ENCODE measurements at places on chromosomes 4 and X.

- DNase-seq, result no peak
These were observed 86.1 kb downstream of the SYNPO2 start for GRCh38 chr4:118974758-118975157.

DNA sequence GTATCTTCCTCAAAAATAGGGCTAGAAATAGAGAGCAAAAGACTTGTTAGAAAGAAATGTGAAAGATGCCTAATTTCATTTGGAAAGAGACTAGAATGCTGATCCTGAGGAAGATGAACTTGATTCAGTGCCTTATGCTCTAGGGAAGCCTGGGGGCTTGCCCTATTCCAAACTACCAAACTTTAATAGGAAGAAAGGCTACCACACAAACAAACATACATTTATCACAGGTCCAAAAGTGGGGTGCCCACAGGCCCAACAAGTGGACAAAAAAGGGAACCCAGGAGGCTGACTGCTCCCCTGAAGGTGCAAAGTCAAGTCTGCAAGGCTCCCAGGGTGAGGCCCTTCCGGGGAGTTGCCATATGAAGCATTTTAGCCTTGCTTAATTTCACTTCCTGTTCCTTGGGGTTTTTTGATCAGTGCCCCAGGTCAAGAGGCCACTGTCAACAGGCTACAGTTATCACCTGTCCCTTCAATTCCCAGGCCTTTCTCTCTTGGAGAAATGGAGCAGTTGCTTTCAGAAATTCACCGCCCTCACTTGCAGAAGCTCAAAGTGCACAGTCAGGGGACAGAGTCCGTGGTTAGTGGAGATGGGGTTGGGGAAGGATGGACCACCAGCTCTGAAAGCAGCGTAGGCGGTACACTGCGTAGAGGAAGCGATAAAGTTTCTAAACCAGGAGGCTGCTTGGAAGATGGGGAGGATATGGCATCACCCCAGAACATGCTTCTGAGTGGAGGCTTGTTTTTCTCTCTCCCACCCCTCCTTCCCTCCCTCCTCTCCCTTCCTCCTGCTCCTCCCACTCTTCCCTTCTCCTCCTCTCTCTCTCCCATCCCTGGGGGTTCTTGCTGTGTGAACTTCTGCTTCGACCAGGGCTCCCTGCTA lies 36.4 kb downstream of the TMEM154 start:
- no peak for DNase-seq

- DNase-seq, result no peak
These were observed 2.9 kb downstream of the LETM1 start for GRCh38 chr4:1852904-1853623.

DNA sequence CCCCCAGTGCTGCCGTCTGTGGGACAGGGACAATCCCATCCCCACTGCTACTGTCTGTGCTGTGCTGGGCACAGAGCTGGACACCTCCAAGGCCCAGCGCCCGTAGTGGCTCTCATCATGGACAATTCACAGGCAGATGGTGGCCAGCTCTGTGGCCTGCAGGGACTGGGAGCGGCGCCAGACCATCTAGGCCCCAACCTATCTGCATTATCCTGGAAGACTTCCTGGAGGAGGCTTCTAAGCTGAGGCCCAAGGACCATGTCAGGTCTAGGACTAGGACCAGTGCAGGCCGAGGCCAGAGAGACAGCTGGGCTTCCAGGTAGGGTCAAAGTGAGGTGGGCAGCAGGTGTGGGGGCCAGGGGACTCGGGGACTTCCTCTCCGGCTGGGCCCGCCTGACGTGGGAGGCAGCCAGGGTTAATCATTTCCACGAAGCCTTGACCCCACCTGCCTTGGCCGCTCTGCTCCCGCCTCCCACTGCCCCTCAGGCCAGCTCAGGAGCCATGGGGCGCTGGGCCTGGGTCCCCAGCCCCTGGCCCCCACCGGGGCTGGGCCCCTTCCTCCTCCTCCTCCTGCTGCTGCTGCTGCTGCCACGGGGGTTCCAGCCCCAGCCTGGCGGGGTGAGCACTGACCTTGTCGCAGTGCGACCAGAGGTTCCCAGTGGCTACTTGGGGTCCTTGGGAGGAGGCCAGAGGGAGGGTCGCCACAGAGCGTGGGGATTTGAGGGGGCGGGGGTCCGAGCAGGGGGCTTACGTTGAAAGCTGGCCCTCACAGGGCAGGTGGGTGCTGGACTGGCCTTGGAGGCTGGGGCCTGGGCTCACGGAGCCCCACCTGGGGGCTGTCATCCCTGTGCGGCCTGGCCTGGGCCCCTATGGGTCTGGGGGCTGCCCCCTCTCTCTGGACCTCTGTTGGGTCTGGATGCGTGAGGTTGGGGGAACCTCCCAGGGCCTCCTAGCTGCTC lies at the start of gene HGFAC:
Gene HGFAC, plus strand, starts transcription at position 468 of the 959 bp plus-strand sequence. Its CDS starts 34 bp downstream, at position 502.
- no peak for DNase-seq

DNA sequence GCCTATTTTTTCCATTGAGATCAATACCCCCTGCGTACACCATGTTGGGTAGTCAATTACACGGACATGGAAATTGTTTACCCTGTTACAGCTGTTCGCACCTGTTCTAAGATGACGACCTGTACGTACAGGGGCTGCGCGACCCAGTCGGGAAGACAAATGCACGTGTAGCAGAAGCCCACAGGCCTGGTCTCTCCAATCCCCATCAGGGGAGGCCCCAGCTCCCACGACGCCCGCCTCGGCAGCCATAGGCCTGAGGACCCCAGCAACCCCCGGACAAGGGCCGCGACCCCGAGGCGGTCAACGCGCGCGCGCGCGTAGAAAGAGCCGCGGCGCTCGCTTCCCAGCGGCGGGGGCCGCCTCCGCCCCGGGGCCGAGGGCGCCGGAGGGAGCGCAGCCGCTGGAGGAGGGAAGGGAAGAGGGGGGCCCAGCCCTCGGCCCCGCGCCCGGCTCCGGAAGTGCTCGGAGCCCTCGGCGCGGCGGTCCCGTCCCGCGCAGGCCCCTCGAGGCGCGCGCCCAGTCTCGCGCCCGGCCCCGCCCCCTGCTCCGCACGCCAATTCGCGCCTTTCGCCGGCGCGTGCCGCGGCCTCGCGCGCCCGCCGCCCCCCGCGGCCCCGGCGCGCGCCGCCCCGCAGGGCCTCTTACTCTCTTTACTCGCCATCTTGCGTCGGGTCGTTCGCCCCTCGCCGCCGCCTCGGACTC lies 618 bp downstream of the RBBP7 start:
- DNase-seq, result peak; percentile 21

DNA sequence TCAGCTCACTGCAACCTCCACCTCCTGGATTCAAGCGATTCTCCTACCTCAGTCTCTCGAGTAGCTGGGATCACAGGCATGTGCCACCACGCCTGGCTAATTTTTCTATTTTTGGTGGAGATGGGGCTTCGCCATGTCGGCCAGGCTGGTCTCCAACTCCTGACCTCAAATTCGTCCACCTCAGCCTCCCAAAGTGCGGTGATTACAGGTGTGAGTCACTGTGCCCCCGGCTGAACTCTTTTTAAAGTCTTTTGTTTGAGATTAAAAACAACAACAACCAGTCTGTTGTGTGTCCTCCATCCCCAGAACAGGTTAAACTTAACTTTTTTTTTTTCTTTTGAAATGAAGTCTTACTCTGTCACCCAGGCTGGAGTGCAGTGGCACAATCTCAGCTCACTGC lies 36.3 kb upstream of the RBPJ start:
- no peak for DNase-seq

DNA sequence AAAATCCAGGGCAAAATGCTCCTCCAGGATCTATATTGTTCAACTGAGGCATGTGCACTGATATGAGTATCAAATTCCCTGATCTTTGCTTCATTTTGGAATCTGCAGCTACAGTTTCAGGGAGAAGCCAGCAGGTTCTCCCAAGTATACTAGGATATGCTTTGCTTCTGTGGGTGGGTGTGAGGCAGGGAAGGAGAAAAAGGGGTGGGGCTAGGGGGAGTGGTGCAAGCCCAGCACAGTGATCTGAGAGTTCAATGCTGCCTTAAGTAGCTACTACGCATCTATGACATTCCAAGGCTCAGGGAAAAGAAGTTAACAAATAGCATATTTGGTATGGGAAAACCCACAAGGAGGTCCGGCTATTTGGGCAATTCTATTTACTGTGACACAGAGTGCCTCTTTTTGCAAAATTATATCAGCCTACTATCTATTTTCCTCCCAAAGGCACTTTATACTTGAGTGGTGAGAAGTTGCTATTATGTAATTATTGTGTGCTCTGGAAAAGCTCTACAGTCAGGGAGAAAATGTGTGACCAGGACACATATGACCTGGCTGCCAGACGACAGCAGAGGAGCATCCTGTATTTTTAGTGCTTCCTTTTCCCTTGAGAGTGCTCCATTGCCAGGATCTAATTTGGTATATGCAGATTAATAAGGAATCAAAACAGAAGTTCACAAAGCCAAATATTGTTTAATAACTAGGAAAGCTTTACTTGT lies 162.0 kb downstream of the RNF150 start:
- no peak for DNase-seq

GRCh38 chr4:99054428-99054994 lies 34.1 kb downstream of the ADH5 start:
- DNase-seq, result no peak

GRCh38 chr4:32142075-32142474 lies 1421.9 kb downstream of the PCDH7 start:
- DNase-seq, result no peak

GRCh38 chr4:37603070-37603468 lies 83.1 kb downstream of the RELL1 start:
- DNase-seq, result peak; percentile 59

- DNase-seq, result no peak
These were observed 5.8 kb downstream of the FOXP3 start for GRCh38 chrX:49258749-49259124.

DNA sequence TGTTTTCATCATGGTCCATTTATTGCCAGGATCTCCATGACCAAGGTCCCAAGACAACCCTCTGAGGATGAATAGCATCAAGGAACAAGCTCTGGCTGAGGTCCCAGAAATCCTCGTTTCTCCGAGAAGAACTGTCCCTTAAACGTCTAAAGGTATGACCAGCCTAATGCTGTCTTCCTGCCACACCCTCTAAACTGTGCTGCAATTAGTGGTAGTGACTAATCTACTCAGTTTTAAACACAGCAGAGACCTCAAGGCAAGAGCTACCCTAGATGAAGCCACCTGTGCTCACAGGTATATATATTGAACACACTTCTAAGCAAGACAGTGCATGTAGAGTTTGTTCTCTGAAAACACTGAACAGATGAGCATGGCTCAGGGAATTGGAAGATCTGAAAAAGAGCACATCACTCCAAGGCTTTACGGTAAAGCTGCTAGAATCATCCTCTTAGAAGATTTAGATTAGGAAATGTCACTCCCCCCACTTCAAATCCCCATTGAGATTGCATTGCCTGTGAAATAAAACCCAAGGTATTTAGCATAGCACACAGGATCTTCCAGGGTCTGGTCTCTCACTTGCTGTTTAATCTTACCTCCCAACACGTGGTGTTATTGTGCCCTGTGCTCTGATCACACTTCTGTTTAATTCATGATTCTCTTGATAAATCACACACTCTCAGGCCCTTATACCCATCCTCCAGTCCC lies 173.9 kb upstream of the VCX3A start:
- DNase-seq, result no peak

GRCh38 chr4:24197955-24198354 lies 308.1 kb upstream of the PPARGC1A start:
- DNase-seq, result no peak

DNA sequence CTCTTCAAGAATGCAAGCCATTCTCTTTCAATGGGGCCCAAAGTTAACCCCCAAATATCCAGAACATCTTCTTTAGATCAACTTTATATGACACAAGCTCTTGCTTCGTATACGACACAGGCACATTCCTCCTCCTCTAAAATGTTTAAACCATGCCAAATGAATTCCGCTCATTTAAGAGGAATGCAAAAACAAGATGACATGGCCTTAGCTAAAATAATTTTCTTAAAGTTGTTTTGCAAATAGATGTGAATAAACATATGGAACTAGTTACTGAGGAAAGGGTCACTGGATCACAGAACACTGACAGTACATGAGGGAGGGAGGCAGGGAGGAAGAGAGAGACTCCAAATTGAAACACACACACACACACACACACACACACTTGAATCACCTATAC lies 97.4 kb downstream of the RASL11B start:
- no peak for DNase-seq

DNA sequence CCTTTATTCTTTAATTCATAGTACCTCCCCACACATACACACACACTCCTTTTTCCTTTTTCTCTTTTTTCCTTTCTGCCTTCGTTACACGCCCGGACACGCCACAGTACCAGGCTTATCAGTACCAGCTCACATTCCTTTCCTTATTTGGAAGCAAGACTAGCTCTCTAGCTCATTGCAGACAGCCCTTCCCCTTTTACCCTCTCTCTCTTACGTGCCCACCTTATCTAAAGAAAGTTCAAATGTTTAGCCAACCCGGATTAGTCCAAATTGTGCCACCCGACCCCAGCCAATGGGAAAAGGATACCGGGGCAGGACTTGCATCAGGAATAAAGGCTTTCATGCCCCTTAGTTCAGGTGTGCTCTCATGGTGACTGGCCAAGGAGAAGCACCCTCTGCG lies 194.7 kb upstream of the VCX3A start:
- no peak for DNase-seq

DNA sequence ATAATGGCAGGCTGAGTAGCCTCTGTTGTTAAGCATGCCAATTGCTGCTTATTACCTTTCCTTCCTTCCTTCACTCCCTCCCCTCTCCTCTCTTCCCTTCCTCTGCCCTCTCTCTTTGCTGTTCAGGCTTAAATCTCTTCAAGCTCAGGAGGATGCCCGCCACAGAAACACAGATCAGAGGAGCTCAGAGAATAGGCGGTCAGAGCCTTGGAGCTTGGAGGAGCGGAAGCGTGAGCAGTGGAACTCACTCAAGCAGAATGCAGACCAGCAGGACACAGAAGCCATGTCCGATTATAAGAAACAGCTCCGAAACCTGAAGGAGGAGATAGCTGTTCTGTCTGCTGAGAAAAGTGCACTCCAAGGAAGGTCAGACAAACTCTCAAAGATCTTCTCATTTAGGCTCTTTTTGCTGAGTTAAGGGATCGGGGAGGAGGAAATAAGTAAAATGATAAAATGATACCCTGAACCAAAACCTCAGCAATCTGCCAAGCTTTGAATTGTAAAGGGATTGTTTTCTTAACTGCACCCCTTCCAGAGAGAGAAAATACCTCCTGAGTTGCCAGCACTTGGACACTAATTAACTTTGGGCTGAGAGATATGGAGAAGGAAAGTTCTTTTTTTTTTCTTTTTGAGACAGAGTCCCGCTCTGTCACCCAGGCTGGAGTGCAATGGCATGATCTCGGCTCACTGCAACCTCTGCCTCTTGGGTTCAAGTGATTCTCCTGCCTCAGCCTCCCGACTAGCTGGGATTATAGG lies 20.9 kb downstream of the SPATA18 start:
- no peak for DNase-seq

DNA sequence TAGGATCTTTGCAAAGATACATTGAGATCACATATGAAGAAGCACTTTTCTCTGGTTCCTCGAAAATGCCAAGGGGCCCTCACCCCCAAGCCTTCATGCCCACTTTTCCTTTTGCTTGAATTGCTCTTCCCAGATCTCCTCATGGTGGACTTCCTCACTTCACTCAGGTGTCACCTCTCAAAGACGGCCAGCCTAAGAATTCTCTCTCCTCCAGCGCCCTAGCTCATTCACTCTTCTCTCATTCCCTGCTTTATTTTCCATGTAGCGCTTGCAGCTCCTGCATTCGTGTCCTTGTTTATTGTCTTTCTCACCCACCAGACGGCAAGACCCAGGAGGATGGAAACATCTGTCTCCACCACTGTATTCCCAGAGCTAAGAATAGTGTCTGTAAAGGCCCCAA lies 32.9 kb downstream of the CCKAR start:
- no peak for DNase-seq
